Prostate gland (tissue), 2 donors: ENCODE measurements at places on chromosomes 6 and 20. TPM values are rescaled to one million over a fixed set of nuclear protein-coding genes. Genes with fewer than 3 reads are reported as not detected.

GRCh38 chr20:39155971-39156370, 193.8 kb downstream of the DHX35 start:
- DNase-seq: no peak

Gene KHDRBS2
- 0.91 TPM for total RNA-seq

- no peak for DNase-seq
Measured at GRCh38 chr6:84220809-84221409, 6.5 kb downstream of the CEP162 start.

Gene CDH4
- total RNA-seq: 2.2 TPM

- peak; percentile 31 for DNase-seq
Measured at GRCh38 chr6:136611133-136611532, 60.9 kb upstream of the MAP7 start.

GRCh38 chr6:154648188-154648887, 84.9 kb upstream of the SCAF8 start:
- no peak for DNase-seq

Gene OPRM1
- not detected for total RNA-seq

- no peak for DNase-seq
Measured at GRCh38 chr20:54456961-54457360, 18.4 kb upstream of the DOK5 start.
